ENCODE measurements at places on chromosomes 11 and 22.
A peak's percentile ranks its signal among the peaks of the same experiment; 100 is the strongest.

DNA sequence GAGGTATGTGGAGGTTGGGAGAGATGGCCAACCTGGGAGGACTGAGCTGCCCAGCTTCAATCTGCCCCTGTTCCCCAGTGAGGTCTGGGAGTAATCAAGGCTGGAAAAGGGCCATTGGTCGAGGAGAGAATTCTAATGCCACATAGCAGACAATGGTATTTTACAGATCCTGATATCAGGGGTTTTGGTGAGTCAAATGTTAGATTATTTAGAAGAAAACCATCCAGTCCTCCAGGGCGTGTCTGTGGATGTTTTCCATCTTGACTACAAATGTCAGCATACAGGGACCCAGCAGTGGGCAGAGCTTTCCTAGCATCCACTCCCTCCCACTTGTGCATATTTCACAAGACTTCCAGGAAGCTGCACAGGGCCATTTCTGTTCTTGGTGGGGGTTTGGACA lies 107.9 kb downstream of the SCN3B start:
- no peak overlapping the region for H3K4me3 ChIP-seq
- no peaks in the 10 kb centered on the region for H3K4me1 ChIP-seq
- H3K27ac ChIP-seq: no peak overlapping the region
- no peak for DNase-seq
- H3K27me3 ChIP-seq: no peaks in the 10 kb centered on the region

GRCh38 chr11:72724851-72725723 lies 27.1 kb downstream of the ARAP1 start:
- H3K4me3 ChIP-seq: peak overlapping the region; percentile 19
- DNase-seq: peak; percentile 73
- H3K36me3 ChIP-seq: peaks cover 8% of the 10 kb centered on the region
- peaks cover 1% of the 10 kb centered on the region for H3K27me3 ChIP-seq
- H3K4me1 ChIP-seq: peaks cover 28% of the 10 kb centered on the region
- H3K27ac ChIP-seq: peak overlapping the region; percentile 97

- no peaks in the 10 kb centered on the region for H3K27me3 ChIP-seq
- H3K36me3 ChIP-seq: no peaks in the 10 kb centered on the region
- peaks cover 14% of the 10 kb centered on the region for H3K4me1 ChIP-seq
- no peak overlapping the region for H3K27ac ChIP-seq
- no peak overlapping the region for H3K4me3 ChIP-seq
- DNase-seq: no peak
Measured at GRCh38 chr11:111359223-111360149, 19.6 kb downstream of the POU2AF1 start.

DNA sequence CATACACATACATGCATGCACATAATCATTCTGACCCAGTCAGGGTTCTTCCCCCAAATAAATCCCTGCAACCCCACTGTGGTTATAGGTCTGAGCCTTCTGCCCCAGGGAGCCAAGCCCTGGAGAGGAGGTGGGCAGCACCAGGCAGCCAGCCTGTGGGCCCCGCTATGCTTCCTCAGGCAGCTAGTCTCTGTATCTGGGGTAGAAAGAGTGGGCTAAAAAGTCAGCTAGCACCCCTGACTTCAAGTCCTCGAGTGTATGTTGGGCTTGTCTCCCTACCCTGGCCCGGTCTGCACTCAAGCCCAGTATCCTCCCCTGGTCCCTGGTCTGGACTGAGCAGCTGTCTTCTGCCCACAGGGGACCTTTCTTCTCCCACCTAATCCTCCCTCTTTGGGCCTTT lies 28.0 kb downstream of the KCNQ1OT1 start:
- H3K27ac ChIP-seq: no peak overlapping the region
- DNase-seq: no peak
- H3K4me3 ChIP-seq: no peak overlapping the region
- H3K27me3 ChIP-seq: no peaks in the 10 kb centered on the region

DNA sequence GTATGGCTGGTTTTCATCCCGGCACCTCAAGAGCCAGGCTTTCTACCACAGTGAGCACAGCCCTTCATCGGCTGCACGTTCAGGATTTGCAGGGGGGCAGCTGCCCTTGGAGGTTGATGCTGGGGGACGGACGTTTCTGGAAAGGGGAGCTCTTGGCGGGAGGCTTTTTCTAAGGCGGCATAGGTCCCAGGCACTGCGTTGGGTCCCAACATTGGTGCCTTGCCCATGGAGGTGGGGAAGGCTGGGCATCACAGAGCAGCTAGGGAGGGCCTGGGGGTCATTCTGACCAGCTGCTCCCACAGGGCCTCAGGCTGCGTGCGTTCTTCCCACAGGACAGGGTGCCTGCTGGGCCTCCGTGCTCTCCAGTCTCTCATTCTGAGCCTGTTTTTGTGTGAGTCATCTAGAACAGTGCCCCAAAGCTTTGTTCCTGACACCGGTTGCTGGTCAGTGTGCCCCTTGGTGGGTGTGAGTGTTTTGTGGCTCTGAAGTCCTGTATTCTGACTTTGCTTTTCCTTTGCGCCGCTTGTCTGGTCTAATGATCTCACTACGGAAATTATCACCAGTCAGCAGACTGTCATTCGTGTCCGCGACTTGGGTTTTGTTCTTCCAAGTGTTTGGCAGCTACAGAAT lies 275.9 kb downstream of the TBC1D22A start:
- peaks cover 27% of the 10 kb centered on the region for H3K4me1 ChIP-seq
- no peak overlapping the region for H3K27ac ChIP-seq
- no peak overlapping the region for H3K4me3 ChIP-seq

DNA sequence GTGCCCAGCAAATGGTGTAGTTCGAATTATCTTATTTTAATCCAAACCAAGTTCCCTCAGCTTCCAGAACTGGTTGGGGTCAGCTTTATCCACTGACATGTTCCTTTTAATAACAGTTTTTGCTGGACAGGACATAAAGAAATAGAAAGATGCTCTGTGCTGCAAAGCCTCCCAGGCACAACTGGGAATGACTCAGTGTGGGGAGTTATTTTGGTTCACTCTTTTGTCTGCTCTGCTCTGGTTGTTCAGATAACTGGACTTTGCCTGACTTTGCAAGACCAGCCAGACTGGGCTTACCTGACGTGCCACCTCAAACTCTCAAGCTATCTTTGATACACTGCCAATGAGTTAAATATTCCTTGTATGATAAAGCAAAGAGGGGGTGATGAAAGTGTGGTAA lies 25.6 kb downstream of the SEZ6L start:
- H3K36me3 ChIP-seq: no peaks in the 10 kb centered on the region
- no peak overlapping the region for H3K27ac ChIP-seq
- H3K27me3 ChIP-seq: peaks cover 16% of the 10 kb centered on the region
- H3K4me3 ChIP-seq: no peak overlapping the region
- DNase-seq: no peak

DNA sequence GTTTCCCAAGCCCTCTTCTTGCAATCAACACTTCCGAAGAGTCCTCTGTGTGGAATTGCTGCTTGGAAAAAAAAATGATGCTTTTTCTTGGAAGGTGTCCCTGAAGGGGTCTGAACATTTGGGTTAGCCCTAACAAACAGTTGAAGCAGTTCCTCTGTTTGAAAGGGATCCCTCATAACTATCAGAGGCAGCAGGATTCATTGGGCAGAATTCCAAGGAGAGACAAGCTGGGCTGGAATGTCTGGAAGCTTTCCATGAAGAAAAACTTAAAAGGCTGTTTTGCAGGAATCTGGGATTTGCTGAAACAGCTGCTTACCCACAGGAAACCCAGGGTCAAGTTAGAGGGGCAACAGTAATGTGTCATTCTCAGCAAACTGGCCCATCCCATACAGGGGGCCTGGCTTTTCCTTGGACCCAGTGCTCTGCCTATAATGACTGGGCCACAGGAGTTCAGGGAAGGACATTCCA lies 3.1 kb downstream of the CSNK2A3 start:
- no peaks in the 10 kb centered on the region for H3K36me3 ChIP-seq
- no peak overlapping the region for H3K27ac ChIP-seq
- no peak overlapping the region for H3K4me3 ChIP-seq
- no peaks in the 10 kb centered on the region for H3K4me1 ChIP-seq
- no peak for DNase-seq
- peaks cover 20% of the 10 kb centered on the region for H3K27me3 ChIP-seq

- peaks cover 88% of the 10 kb centered on the region for H3K36me3 ChIP-seq
- peaks cover 5% of the 10 kb centered on the region for H3K4me1 ChIP-seq
- DNase-seq: no peak
- no peak overlapping the region for H3K27ac ChIP-seq
Measured at GRCh38 chr11:112051768-112052167, 22.0 kb downstream of the PIH1D2 start.

GRCh38 chr11:79678780-79679452 lies 238.1 kb upstream of the TENM4 start:
- H3K27ac ChIP-seq: no peak overlapping the region
- H3K4me3 ChIP-seq: no peak overlapping the region
- no peak for DNase-seq
- H3K36me3 ChIP-seq: no peaks in the 10 kb centered on the region
- H3K4me1 ChIP-seq: no peaks in the 10 kb centered on the region

DNA sequence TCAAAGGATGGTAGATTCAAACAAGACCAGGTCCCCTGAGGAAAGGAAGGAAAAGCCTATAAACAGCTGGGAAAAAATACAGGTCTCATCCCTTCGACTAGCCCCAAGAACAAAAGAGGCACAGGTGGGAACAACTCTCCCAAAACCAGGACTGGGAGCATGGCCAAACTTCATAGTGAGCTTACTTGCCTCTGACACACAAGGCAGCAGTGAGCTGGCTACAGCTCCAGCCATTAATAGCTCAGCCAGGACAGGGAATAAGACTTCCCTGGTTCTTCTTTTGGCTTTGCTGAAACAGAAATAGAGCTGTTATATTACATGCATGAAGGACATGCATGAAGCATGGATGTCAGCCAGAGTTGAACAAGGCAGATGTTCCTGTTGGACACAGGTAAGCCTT lies at the start of gene OR10A2:
TSS of gene OR10A2 (plus strand) at position 97 of the 400 bp plus-strand sequence. CDS start 6,698 bp downstream, outside the sequence.
- H3K4me1 ChIP-seq: peaks cover 2% of the 10 kb centered on the region
- no peak within 1 kb of the TSS for H3K27ac ChIP-seq
- H3K4me3 ChIP-seq: no peak within 1 kb of the TSS
- H3K36me3 ChIP-seq: no peaks in the 10 kb centered on the region

- H3K36me3 ChIP-seq: no peaks in the 10 kb centered on the region
- peaks cover 15% of the 10 kb centered on the region for H3K4me1 ChIP-seq
- H3K4me3 ChIP-seq: no peak overlapping the region
Measured at GRCh38 chr11:134346101-134346975, 14.6 kb downstream of the GLB1L2 start.

- no peaks in the 10 kb centered on the region for H3K27me3 ChIP-seq
- H3K4me3 ChIP-seq: no peak overlapping the region
- no peaks in the 10 kb centered on the region for H3K36me3 ChIP-seq
- no peak for DNase-seq
- no peak overlapping the region for H3K27ac ChIP-seq
Measured at GRCh38 chr11:73055002-73055401, 87.1 kb downstream of the FCHSD2 start.

DNA sequence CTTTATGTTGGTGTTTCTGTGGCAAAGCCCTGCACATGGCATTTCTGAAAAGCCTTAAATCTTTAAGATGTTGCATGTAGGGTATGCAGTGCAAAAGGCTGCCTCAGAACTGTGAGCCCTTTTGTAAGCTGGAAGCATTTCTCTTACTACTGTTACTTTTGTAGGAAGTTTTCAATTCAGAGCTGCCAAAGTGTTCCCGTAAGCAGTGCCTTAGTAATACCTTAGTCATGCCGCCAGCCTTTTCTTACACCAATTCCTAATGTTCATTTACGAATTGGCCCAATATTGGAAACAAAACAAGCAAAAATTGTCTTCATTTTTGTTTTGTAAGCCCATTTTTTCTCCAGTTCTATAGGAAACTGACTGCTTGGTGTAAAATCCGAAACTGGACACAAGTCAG lies 67.4 kb upstream of the RASSF10 start:
- no peak for DNase-seq
- H3K27me3 ChIP-seq: peaks cover 10% of the 10 kb centered on the region
- H3K36me3 ChIP-seq: peaks cover 4% of the 10 kb centered on the region
- no peak overlapping the region for H3K4me3 ChIP-seq
- no peak overlapping the region for H3K27ac ChIP-seq

DNA sequence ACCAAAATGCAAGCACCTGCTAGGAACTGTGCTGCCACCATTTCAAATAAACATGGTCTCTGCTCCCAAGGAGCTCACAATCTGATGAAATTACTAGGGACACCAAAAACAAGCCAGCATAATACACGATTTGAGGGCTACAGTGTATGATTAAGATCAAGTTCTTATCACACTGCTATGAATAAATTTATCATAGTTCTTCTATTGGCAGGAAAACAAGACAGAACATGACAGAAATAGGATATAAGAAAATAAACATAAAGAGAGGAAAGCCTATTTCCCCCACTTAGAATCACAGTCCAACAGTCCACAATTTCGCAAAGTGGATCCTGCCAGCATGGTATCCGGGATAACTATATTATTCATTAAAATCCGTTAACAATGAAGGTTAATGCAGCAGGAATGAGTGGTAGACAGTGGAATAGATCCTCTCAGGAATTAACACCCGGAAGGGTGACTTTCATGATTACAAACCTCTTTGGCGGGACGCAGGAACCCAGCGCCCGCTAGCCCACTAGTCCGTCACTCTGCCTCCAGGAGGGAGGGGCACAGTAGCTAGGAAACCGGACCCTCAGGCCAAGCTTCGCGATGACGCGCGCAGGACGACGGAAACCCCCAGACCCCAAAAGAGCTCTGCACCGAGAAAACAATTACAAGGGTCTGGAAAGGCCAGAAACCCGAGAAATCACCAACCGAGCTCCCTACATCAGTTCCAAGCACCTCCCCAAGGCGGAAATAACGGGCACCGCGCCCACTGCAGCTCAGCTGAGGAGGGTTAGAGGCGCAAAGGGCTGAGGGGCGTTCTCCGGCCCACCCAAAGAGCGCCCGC lies 607 bp downstream of the CCDC82 start:
- H3K4me1 ChIP-seq: peaks cover 46% of the 10 kb centered on the region
- no peaks in the 10 kb centered on the region for H3K27me3 ChIP-seq
- peak overlapping the region; percentile 95 for H3K4me3 ChIP-seq

- peak; percentile 44 for DNase-seq
- no peaks in the 10 kb centered on the region for H3K36me3 ChIP-seq
- H3K4me3 ChIP-seq: no peak overlapping the region
- no peak overlapping the region for H3K27ac ChIP-seq
- H3K27me3 ChIP-seq: no peaks in the 10 kb centered on the region
- H3K4me1 ChIP-seq: peaks cover 8% of the 10 kb centered on the region
Measured at GRCh38 chr22:25365491-25366261, 146.2 kb downstream of the CRYBB2 start.

DNA sequence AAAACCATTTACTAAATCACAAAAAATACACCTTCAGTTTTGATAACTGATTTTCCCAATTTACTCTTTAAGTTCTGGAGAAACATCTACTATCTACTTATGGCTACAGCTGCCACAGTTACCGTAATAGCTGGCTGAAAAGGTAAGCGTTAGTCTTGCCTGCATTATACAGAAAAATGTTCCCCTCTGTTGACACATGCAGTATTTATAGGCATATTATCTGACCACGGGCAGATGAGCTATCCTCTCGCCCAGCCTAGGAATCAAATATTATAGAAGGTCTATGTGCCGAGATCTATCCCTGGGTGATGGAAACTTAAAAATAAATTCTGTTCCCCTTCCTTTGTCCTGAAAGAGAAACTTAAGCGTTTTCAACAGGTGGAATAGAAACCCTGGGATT lies 283.8 kb downstream of the CADM1 start:
- H3K4me3 ChIP-seq: no peak overlapping the region
- DNase-seq: no peak
- H3K27me3 ChIP-seq: no peaks in the 10 kb centered on the region
- H3K4me1 ChIP-seq: no peaks in the 10 kb centered on the region
- no peaks in the 10 kb centered on the region for H3K36me3 ChIP-seq

GRCh38 chr11:4607096-4607495 lies 935 bp downstream of the TRIM68 start:
- H3K27ac ChIP-seq: peak overlapping the region; percentile 96
- H3K27me3 ChIP-seq: no peaks in the 10 kb centered on the region
- peak overlapping the region; percentile 92 for H3K4me3 ChIP-seq
- DNase-seq: no peak
- H3K36me3 ChIP-seq: no peaks in the 10 kb centered on the region

Data from naive thymus-derived CD8-positive, alpha-beta T cell (primary cell).